ENCODE measurements at places on chromosomes 16 and 17.

GRCh38 chr17:45431531-45432404, 902 bp downstream of the ARHGAP27 start:
- DNase-seq, result peak; percentile 69

GRCh38 chr17:68861602-68862001, 93.6 kb downstream of the ABCA8 start:
- DNase-seq, result no peak

- DNase-seq, result no peak
These were observed 45.4 kb downstream of the RAP1GAP2 start for GRCh38 chr17:2841606-2842005.

DNA sequence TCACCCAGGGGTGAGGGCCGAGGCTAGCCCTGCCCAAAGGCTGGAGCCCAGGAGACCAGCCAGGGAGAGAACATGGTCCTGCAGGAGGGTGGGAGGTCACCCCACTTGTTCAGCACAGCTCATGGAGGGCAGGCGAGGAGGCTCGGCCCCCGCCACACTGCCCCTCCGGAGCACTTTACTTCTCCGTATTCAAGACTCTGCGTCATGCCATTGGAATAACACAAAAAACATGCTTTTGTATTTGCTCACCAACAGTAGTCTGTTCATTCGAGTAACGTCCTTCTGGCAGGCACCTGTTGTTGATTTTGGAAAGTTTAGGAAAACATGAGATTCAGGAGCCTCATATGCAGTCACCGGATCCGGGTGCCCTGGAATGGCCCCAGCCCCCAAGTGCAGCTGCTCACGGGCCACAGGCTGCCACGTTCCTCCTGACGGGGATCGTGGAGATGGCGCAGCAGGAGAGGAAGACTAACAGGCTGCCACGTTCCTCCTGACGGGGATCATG, 81.1 kb upstream of the DNAH17 start:
- no peak for DNase-seq

- DNase-seq, result no peak
These were observed 269.0 kb downstream of the ABCC12 start for GRCh38 chr16:47886631-47887415.

DNA sequence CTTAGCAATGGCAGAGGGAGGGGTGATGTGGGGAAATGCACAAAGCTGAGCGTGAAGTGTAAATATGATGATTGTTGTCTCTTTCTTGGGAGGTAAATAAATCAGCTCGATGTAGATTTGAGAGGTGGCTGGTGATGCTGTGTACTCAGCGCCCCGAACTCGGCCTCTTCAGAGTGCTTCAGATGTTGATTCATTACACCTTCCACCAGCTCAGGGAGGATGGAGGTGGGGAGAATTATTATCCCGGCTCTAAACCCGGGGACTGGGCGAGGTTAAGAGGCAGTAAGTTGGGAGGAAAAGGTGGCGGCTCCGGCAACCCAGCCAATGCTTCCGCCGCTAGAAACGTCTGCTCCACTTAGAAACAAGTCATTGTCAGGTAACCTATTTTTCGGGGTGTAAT, 86.5 kb downstream of the RPA1 start:
- no peak for DNase-seq

Data from stimulated activated CD4-positive, alpha-beta T cell treated with anti-CD3 and anti-CD28 coated beads, Interleukin-12 subunit alpha, Interleukin-12 subunit beta, amount 100 ng/mL, for 4 hours (primary cell).